NCI-H2029 (cell line): ENCODE measurements at places on chromosomes 5 and 9.

DNA sequence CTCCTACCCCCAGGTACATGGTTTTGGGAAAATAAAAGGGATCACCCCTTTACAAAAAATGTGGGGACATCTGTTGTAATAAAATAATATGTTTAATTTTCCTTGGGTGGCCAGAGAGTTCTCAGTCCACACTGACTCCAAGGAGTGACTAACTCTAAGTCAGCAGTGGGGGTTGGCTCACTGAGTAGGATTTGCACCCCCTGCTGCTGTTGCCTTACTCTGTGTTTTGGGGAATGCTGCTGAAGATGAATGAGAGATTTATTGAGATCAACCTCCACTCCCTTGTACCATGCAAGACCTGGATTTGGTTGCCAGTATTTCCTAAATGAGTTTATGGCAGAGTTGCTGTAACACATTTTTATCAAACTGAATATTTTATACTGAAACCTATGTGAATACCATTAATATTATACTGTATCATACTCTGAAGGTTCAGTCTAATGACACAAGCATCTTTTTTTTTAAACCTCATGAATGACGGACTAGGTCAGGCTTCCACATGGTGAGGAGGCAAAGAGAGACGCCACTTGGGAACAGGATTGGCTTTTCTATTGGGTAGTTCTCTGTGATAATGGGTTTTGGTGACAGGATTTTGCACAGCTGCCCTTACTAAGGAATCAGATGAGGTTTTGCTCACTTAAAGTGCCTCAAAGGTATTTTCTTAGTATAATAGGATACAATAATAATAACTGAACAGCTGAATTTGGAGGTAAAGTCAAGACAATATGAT lies 121.3 kb upstream of the OSMR start:
- DNase-seq, result no peak

DNA sequence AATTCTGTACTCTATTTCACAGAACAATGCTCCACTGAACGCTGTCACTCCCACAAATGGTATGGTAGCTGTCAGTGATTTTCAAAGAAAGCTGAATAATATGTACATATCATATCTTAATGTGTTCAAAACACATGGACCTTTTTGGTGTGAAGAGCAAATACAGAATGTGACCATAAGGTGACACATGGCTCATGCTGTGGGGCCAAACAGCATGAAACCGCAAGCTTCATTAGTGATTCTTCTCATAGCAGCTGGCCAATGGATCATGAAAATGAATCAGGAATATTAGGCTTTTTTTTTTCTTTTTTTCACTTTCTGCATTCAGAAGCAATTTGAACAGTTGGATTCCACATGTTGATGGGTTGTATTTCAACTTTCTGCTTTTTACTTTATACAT lies 54.9 kb upstream of the CDH9 start:
- DNase-seq, result no peak

GRCh38 chr5:57681942-57682341 lies 199.3 kb upstream of the ACTBL2 start:
- no peak for DNase-seq

DNA sequence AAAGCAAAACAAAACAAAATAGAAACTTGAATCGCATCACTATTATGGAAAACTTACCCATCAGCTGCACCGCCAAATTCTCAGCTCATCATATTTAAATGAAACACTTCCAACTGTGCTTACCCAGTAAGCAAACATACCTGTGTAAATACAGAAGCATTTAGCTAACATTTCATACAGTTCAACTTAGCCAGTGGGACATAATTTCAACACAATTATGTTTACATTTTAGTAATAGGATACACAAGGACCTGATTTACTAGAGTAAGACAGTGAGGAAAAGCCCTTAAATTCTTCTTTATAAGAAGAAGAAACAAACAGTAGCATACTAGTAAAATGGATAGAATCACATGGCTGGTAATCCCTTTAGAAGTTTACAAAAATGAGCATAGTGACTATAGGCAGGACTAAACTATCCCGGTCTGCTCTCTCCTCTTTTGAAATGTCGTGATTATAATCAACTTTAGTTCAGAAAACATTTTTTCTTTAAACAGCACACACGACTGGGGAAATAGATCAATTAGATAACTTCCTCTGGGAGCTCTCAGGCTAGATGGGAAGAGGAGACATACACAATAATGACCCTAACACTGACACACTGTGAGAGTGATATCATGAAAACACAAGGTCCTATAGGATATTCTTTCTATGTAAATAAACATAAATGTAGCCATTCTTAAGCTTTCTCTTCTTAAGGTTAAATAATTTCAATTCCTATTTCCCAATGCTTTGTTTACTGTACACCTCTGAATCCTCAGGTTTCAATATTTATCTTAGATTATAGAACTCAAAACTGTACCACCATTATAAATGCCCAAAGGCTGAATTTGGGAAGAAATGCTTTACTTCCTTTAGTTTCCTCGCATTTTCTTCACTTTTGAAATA lies 15.9 kb upstream of the CDC20B start:
- peak; percentile 22 for DNase-seq

DNA sequence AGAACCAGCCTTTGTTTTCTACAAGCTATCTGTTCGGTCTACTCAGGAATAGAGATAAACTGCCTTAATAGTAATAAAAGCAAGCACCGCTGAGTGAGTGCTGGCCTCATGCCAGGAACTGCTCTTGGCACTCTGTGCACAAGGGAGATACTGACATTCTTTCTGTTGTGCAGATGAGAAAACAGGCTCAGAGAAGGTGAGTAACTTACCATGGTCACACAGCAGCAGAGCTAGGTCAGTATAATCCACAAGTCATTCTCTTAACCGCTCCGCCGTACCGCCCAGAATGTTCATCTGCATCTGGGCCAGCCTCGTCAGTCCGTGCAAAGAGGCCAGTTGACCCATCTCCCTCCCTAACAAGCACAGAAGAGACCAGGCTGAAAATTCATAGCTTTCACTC lies 27.4 kb downstream of the QRFP start:
- peak; percentile 44 for DNase-seq

- no peak for DNase-seq
Observed at GRCh38 chr9:4686584-4686983, 7.2 kb downstream of the CDC37L1 start.

DNA sequence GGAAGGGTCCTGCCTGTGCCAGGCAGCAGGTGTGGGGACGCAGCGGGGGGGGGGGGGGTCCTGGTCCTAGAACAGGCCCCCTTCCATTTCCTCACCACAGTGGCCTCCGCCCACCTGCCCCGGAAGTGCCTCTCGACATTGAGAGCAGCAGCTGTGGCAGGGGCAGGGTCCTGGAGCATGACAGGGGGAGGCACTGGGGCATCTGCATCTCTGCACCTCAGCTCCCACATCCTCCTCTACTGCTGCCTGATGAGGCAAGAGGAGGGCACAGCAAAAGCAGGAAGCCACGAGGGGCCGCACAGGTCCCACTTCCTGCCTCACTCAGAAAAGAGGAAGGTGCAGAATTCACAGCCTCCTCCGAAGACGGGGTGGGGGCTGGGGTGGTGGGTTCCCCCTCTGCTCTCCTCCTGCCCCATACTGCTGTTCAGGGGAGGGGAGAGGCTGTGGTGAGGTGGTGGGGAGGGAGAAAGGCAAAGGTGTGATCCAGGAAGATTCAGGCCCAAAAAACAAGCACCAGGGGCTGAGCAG lies 14.8 kb downstream of the AKNA start:
- DNase-seq, result no peak

- no peak for DNase-seq
Observed at GRCh38 chr5:120852222-120852860, 388.2 kb downstream of the PRR16 start.
